Posterior cingulate gyrus (tissue), 11 donors: ENCODE measurements at places on chromosomes 6 and 20.

GRCh38 chr6:96235927-96236326 is 220.2 kb downstream of the FUT9 start:
- no peak for DNase-seq

DNA sequence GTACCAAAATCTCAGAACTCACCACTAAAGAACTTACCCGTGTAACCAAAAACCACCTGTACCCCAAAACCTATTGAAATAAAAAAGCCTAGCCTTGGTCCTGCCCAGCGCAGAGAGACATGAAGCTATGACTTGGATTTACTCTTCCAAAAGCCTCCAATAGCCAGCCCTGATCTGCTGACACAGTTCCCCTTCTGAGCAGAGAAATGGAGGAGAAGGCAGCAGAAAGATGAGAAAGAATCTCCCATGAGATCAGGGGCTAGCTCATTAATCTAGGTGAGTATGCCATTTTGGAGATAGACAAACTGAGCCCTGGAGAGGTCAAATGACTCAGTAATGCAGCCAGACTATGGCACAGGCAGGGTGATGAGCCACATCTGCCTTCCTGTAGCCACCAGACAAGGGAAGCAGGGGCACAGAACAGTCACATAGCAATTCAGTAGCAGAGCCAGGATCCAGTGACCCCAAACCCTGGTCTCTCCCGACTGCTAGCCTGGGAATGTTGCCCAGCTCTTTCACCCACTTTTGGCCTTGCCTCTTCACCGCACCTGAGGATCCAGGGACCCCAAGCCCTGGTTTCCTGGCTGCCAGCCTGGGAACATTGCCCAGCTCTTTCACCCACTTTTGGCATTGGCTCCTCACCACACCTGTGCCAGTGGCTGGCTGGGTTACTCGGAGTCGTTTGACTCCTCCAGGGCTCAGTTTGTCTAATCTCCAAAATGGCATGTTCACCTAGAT is 7.2 kb upstream of the SDCBP2 start:
- no peak for DNase-seq

DNA sequence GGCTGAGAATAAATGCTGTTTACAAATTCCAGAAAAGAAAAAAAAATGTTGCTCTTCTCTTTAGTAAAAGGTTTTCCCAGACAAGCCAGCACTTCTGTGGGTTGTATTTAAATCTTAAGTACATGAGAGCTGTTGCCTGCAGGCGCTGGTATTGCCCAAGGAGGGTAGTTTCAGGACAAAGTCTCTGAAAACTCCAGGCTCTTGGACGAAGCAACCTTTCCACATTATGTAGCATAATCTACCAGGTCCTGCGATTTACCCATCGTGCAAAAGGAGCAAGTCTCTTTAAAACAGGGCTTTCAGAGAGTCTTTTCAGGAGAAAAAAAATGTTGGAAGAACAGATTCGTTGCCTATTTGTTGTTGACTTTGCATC is 65.6 kb downstream of the PLG start:
- DNase-seq = no peak

GRCh38 chr20:63501818-63502670 is 3.2 kb upstream of the EEF1A2 start:
- peak; percentile 96 for DNase-seq

- DNase-seq = no peak
These were observed 132.6 kb downstream of the GMPR start for GRCh38 chr6:16370943-16371342.

- DNase-seq = no peak
These were observed 928.9 kb downstream of the TFAP2A start for GRCh38 chr6:9485992-9486391.
